ENCODE measurements at places on chromosomes 7 and 10. TPM values are rescaled to one million over a fixed set of nuclear protein-coding genes. Genes with fewer than 3 reads are reported as not detected.
A peak's percentile ranks its signal among the peaks of the same experiment; 100 is the strongest.

The TAC1 gene
- total RNA-seq, result not detected

The HECW1 gene
- total RNA-seq, result 0.06 TPM

The KIAA1549 gene
- total RNA-seq, result 5.3 TPM

DNA sequence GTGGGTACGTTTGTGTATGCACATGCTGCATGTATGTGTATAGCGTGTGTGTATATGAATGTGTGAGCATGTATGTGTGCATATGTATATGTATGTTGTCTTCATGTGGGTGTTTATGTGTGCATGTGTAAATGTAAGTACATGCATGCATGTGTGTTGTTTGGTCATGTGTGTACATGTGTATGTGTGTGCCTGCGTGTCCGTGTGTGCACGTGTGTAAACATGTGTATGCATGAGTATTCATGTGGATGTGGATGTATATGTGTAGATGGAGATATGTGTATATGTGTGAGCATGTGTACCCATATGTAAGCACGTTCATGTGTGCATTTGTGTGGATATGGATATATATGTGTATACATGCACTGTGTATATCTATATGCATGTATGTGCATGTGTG, 5.5 kb upstream of the CFAP46 start:
- H3K27me3 ChIP-seq, result peaks cover 34% of the 10 kb centered on the region
- no peaks in the 10 kb centered on the region for H3K36me3 ChIP-seq
- DNase-seq, result no peak

- H3K4me1 ChIP-seq, result peaks cover 33% of the 10 kb centered on the region
- DNase-seq, result no peak
- H3K27me3 ChIP-seq, result no peaks in the 10 kb centered on the region
- H3K27ac ChIP-seq, result no peak overlapping the region
These were observed 21.8 kb downstream of the TBXAS1 start for GRCh38 chr7:139850906-139851305.

The CALHM3 gene
- not detected for total RNA-seq

- no peaks in the 10 kb centered on the region for H3K36me3 ChIP-seq
- H3K27me3 ChIP-seq, result no peaks in the 10 kb centered on the region
- H3K27ac ChIP-seq, result no peak overlapping the region
- H3K4me1 ChIP-seq, result no peaks in the 10 kb centered on the region
- H3K4me3 ChIP-seq, result no peak overlapping the region
These were observed 163.3 kb downstream of the JCAD start for GRCh38 chr10:29896053-29896452.

The TMEM176A gene
- total RNA-seq, result 57.4 TPM

GRCh38 chr10:67837541-67838314, at the start of gene DNAJC12:
Gene DNAJC12, minus strand, starts transcription at chr10:67838188. Its CDS starts 177 bp downstream, at chr10:67838011.
- no peaks in the 10 kb centered on the region for H3K36me3 ChIP-seq
- H3K4me3 ChIP-seq, result peak within 1 kb of the TSS; percentile 20
- H3K4me1 ChIP-seq, result no peaks in the 10 kb centered on the region
- no peak for DNase-seq
- no peak within 1 kb of the TSS for H3K27ac ChIP-seq

The GJD4 gene
- not detected for total RNA-seq

The APBB1IP gene
- total RNA-seq, result 36.8 TPM

The ANKRD61 gene
- total RNA-seq, result not detected

DNA sequence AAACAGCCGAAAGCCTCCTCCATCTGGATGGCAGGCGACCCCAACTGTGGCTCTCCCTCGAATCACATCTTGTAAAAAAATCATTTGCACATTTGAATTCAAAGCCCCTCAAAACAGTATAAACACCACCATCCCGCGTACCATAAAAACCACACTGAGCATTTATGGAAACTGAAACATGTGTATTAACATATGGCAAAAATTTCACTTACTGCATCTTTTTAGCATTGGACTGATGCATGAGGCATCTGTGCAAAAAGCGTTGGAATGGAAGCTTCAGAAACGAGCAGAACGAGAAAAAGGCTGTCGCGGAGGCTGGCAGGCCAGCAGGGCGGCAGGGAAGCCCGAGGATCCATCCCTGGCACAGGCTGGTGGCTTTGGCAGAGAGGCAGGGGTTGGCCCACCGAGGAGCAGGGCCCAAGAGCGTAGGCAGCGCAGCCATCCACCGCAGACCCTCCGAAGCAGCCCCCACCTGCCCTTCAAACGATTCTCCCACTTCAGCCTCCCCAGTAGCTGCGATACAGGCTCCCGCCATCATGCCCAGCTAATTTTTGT, 39.3 kb upstream of the CUX1 start:
- H3K27me3 ChIP-seq, result peaks cover 3% of the 10 kb centered on the region
- no peaks in the 10 kb centered on the region for H3K36me3 ChIP-seq
- no peak for DNase-seq
- no peak overlapping the region for H3K4me3 ChIP-seq
- no peak overlapping the region for H3K27ac ChIP-seq
- no peaks in the 10 kb centered on the region for H3K4me1 ChIP-seq

- H3K27ac ChIP-seq, result peak overlapping the region; percentile 74
- peak; percentile 90 for DNase-seq
- no peaks in the 10 kb centered on the region for H3K36me3 ChIP-seq
- H3K4me1 ChIP-seq, result peaks cover 54% of the 10 kb centered on the region
- peaks cover 38% of the 10 kb centered on the region for H3K27me3 ChIP-seq
These were observed 2.2 kb downstream of the TRIL start for GRCh38 chr7:28955718-28956607.

- no peak overlapping the region for H3K27ac ChIP-seq
- no peak overlapping the region for H3K4me3 ChIP-seq
- no peaks in the 10 kb centered on the region for H3K4me1 ChIP-seq
- no peaks in the 10 kb centered on the region for H3K36me3 ChIP-seq
These were observed 405.0 kb downstream of the DNAJB9 start for GRCh38 chr7:108974641-108975040.

The DPYSL4 gene
- 2.1 TPM for total RNA-seq

DNA sequence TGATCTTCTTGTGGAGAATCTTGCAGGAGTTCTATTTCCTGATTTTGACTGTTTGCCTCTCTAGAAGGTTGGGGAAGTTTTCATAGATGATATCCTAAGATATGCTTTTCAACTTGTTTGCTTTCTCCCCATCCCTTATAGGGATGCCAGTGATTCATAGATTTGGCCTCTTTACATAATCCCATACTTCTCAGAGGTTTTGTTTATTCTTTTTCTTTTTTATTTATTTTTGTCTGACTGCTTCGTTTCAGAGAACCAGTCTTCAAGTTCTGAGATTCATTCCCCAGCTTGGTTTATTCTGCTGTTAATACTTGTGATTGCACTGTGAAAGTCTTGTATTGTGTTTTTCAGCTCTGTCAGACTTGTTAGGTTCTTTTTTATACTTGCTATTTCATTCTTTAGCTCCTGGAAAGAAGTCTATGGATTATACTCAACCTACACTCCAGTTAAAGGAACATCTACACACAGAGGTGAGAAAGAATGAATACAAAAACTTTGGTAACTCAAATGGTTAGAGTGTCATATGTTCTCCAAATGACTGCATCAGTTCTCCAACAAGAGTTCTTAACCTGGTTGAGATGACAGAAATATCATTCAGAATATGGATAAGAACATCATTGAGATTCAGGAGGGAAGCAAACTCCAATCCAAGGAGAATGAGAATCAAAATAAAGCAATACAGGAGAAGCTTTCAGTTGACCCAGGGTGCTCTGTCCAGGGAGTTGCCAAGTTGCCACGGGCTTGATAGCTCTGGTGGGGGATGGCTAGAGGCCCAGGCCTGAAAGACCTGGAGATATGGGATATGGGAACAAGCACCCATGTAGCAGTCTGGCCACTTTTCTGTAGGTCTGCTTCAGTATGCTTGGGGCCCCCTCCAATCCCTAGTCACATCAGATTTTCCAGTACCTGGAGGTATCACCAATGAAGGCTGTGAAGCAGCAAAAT, 150.3 kb downstream of the AHR start:
- DNase-seq, result no peak
- H3K36me3 ChIP-seq, result no peaks in the 10 kb centered on the region
- H3K4me1 ChIP-seq, result no peaks in the 10 kb centered on the region
- H3K4me3 ChIP-seq, result no peak overlapping the region

DNA sequence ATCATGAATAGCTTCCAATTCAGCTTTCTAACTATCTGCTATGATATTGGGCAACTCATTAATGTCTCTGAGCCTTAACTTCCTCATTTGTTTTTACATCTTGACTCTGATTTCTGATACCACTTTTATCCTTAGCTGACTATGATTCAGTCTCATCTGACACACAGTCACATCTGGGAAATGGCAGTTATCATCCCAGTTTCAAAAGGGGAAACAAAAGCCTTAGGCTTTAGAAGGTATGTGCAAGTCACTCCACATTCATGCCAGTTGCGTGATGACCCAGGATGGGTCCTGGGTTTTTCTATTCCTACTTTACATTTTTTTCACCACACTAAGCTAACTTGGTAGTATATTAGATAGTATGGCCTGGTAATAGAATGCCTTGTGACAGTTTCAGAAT, 12.7 kb downstream of the SCIN start:
- peaks cover 8% of the 10 kb centered on the region for H3K4me1 ChIP-seq
- peaks cover 3% of the 10 kb centered on the region for H3K36me3 ChIP-seq
- no peak for DNase-seq
- H3K27me3 ChIP-seq, result no peaks in the 10 kb centered on the region
- no peak overlapping the region for H3K4me3 ChIP-seq
- no peak overlapping the region for H3K27ac ChIP-seq

The MCMBP gene
- total RNA-seq, result 52.1 TPM

DNA sequence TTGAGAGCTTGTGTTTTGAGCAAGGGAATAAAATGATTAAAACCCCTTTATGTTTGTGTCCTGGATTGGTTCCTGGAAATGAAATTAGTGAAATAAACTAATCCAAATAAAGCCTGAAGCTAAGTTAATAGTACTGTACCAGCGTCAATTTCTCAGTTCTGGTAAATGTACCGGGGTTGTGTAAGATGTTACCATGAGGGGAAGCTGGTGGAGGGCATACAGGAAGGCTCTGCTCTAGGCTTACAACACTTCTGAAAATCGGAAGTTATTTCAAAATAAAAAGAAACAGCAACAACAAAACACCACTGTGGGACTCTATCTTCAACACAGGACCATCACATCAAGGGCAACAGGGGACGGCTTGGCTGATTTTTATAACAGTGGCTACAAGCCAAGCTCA, 257.0 kb downstream of the CREB5 start:
- no peaks in the 10 kb centered on the region for H3K27me3 ChIP-seq
- H3K36me3 ChIP-seq, result no peaks in the 10 kb centered on the region
- no peaks in the 10 kb centered on the region for H3K4me1 ChIP-seq
- H3K27ac ChIP-seq, result no peak overlapping the region

- H3K4me1 ChIP-seq, result no peaks in the 10 kb centered on the region
- H3K27me3 ChIP-seq, result no peaks in the 10 kb centered on the region
- no peak for DNase-seq
- H3K36me3 ChIP-seq, result no peaks in the 10 kb centered on the region
- H3K27ac ChIP-seq, result no peak overlapping the region
These were observed 126.2 kb upstream of the FEZF1 start for GRCh38 chr7:122430710-122431109.

DNA sequence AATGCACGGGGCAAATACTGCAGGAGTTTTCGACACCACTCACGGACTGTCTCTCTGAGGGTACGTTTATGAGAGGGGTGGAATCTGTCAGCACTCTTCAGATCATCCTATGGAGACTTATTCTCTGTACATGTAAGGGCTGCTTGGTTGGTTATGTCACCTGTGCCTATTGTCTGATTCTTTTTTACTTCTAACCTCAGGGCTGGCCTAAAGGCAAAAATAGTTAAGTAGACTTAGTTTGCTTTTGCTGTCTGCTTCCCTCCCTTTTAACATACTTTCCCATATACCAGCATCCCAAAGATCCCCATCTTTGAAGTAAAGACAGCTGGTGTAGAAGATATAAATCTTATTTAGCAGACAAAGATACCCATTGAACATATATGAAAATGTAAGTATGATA, 105.9 kb downstream of the PRKG1 start:
- H3K36me3 ChIP-seq, result no peaks in the 10 kb centered on the region
- no peak for DNase-seq
- H3K27me3 ChIP-seq, result no peaks in the 10 kb centered on the region

GRCh38 chr7:66039094-66039670, 36.4 kb upstream of the ASL start:
- no peaks in the 10 kb centered on the region for H3K27me3 ChIP-seq
- H3K4me3 ChIP-seq, result no peak overlapping the region
- H3K36me3 ChIP-seq, result no peaks in the 10 kb centered on the region
- H3K27ac ChIP-seq, result no peak overlapping the region

Measured in lower lobe of right lung (tissue), 2 donors.